ENCODE measurements at places on chromosomes 13 and 19.

- no peak for DNase-seq
Measured at GRCh38 chr13:103873725-103874124, 807.5 kb upstream of the SLC10A2 start.

DNA sequence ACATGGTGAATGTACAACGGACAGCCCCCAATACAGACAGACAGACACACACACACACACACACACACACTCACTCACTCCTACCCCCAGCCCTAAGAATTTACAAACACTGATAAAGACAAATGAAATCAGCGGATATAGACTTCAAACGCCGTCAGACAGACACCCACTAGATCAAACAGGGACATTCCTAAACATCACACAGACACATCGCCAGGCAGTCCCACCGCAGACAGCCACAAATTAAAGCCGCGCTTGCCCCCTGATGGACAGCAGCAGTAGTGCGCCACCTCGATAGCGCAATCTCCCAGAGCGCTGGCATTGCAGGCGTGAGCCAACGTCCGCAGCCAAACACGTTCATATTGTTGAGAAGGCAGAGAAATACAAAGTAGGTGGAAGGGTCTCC is 24.7 kb upstream of the ADGRE1 start:
- DNase-seq, result peak; percentile 90

GRCh38 chr19:35509861-35510625 is 3.4 kb downstream of the DMKN start:
- peak; percentile 13 for DNase-seq

DNA sequence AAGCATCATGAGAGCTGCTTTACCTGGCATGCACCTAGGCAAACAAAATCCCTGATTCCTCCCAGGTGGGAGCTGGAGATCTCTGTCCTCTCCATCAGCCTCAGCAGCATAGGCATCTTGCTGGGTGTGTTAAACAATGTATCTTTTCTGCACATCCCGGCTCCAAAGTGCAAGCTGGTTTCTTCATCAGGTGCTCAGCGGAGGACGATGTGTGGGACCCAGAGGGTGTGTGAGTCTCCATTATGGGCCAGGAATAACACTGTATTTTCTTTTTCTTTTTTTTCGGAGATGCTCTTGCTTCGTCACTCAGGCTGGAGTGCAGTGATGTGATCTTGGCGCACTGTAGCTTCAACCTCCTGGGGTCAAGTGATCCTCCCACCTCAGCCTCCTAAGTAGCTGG is 9.9 kb downstream of the CNFN start:
- no peak for DNase-seq

- no peak for DNase-seq
Measured at GRCh38 chr13:112753833-112754232, 64.0 kb downstream of the ATP11A start.

DNA sequence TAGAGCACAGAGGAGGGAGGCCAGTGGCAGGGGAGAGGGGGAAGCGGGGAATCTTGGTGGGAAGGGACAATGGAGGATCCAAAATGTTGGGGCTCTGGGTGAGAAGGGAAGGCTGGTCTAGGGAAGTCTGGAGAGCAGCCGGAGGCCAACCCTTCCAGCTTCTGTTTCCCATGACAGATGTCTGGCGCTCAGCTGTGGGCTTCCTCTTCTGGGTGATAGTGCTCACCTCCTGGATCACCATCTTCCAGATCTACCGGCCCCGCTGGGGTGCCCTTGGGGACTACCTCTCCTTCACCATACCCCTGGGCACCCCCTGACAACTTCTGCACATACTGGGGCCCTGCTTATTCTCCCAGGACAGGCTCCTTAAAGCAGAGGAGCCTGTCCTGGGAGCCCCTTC is 1.1 kb downstream of the PSENEN start:
- peak; percentile 38 for DNase-seq

DNA sequence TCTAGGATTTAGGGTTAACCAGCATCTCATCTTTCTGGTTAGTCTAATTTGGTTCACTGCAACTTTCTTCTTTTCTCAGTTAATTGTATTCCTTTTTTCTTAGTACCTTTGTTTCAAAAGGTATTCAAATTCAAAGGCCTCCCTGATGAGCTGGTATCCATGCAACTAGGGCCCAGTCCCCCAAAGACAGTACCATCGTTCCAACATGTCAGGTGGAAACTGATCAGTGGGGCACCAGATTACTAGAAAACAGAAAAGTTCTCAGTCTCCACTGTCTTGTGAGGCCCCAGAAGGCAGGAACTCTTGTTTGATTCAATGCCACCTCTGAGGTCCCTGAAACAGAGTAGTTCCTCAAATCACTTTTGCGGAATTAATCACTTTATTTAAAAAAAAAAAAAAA is 303.2 kb upstream of the NBEA start:
- no peak for DNase-seq

DNA sequence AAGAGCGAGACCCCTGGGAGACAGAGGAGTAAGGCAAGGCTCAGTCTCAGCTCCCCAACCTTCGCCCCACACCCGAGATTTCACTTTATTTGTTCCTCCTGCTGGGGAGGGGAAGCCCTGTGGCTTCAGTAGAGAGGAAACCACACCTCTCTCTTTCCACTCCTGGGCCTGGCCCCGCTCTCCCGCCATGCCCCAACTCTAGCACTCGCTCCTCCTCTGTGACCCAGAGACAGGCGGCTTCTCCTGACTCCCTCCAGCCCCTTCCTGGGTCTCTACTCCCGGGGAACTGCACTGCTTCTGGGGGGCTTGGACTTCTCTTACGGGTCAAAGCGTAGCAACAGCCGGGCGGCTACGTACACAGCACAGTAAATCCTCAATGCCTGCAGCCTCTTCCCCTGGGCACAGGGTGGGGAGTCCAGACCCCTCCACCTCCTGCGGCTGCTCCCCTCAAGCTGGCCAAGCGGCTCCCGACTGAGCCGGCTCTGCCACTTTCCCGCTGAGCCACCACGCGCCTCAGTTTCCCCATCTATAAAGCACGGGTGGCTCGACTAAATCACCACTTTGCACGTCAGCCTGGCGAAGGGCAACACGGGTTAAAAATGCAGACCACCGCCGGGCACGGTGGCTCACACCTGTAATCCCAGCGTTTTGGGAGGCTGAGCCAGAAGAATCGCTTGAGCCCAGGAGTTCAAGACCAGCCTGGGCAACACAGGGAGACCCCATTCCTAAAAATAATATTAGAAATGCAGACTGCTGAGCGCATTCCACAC is 1.4 kb downstream of the RNF126 start:
- peak; percentile 48 for DNase-seq

GRCh38 chr13:67125681-67126080 is 104.5 kb downstream of the PCDH9 start:
- no peak for DNase-seq

DNA sequence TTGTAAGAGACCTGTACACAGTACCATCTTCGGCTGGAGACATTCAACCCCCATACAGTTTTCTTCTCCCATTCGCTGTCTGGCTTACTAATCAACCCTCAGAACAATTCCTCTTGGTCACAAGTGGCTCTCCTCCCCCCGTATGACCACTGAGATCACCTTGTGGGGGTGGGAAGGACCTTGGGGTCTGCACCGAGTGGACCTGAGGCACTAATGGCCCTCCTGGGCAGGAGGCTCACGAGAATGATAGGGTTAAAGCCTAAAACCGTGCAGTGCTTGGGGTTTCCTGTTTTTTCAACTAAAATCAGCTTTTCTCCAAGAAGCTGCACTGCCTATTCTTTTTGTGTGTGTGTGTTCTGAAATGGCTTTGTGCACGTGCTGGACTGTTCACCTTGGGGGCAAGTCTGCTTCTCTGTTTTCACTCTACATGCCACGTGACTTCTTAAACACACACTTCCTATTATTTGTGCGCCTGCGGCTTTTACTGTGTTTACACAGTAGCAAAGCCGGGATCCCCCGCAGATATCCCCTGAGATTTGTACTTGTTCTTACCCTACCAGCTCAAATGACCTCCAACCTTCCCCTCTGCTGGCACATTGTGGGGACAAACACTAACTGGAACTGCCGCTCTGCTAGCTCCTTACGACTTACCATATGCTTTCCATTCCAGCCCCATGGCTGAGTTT is 12.3 kb downstream of the RBM26 start:
- peak; percentile 37 for DNase-seq

- DNase-seq, result no peak
Measured at GRCh38 chr13:78603240-78603957, at the start of gene POU4F1. TSS of gene POU4F1 (minus strand) at chr13:78603552. CDS start at chr13:78603326, 226 bp downstream.

DNA sequence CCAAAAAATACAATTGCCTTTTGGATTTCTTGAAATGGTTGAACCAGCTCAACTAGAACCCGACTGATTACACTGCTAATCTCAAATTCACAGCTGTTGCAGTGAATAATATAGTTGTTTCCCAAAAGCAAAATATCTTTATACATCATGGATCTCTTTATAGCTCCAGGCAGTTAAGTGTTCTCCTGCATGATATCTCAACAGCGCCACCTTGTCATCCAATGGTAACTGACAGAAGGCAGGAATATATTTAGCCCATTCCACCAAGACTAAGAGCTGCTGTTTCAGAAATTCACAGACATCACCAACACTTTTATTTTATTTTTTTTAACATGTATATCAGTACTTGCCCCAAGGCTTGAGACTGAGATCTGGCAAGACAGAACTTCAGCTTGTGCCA is 1141.0 kb upstream of the PRR20A start:
- DNase-seq, result no peak

- no peak for DNase-seq
Measured at GRCh38 chr13:98939660-98940191, 38.1 kb downstream of the DOCK9 start.

DNA sequence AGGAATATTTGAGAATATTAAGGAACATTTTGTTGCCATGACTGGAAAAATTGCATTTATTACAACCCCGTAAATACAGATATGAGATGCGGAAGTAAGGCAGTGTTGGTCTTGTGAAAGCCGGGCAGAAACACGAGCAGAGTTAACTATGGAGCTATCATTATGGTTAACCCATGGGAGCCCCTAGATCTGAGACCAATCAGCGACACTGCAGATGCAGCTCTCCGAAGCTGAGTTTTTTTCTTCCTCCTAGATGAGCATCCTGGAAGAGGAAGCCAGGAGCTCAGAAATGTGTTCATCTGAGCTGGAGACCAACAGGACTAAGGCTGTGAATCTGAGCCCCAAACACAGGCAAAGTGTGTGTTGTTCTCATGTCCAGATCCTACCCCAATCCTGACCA is 123.0 kb upstream of the KL start:
- no peak for DNase-seq
